ENCODE measurements at places on chromosomes 1 and 21.

- peaks cover 34% of the 10 kb centered on the region for H3K36me3 ChIP-seq
- H3K27me3 ChIP-seq: no peaks in the 10 kb centered on the region
- H3K4me1 ChIP-seq: peaks cover 5% of the 10 kb centered on the region
- H3K27ac ChIP-seq: no peak overlapping the region
These were observed 9.7 kb upstream of the MYBPHL start for GRCh38 chr1:109316506-109316905.

DNA sequence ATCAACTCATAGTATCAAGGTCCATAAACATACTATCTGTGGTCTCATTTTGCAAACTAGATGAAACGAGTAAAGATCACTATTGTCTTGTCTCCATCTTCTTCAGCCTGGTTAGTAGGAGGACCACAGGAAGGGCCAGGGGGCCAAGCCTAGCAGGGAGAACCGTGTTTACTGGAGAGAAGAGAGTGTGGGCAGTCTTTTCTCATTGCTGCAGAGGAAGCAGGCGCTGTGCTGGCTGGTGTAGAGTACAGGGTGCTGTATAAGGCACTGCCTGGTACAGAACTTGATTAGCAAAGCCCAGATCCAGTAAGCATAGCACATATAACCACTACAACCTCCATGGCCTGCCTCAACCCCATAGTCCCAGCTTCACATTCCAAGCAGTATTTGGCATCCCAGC lies 10.0 kb upstream of the B4GALT3 start:
- no peak overlapping the region for H3K4me3 ChIP-seq
- no peaks in the 10 kb centered on the region for H3K27me3 ChIP-seq
- no peak overlapping the region for H3K27ac ChIP-seq
- H3K4me1 ChIP-seq: no peaks in the 10 kb centered on the region
- no peaks in the 10 kb centered on the region for H3K36me3 ChIP-seq
- no peak for DNase-seq

GRCh38 chr21:33948096-33948950 lies 32.7 kb upstream of the ATP5PO start:
- no peak overlapping the region for H3K4me3 ChIP-seq
- H3K36me3 ChIP-seq: no peaks in the 10 kb centered on the region
- H3K4me1 ChIP-seq: peaks cover 14% of the 10 kb centered on the region
- peak; percentile 82 for DNase-seq
- H3K27me3 ChIP-seq: no peaks in the 10 kb centered on the region

GRCh38 chr1:156445789-156446263 lies 54.7 kb downstream of the MEF2D start:
- peaks cover 36% of the 10 kb centered on the region for H3K27me3 ChIP-seq
- H3K36me3 ChIP-seq: no peaks in the 10 kb centered on the region
- H3K4me1 ChIP-seq: no peaks in the 10 kb centered on the region

DNA sequence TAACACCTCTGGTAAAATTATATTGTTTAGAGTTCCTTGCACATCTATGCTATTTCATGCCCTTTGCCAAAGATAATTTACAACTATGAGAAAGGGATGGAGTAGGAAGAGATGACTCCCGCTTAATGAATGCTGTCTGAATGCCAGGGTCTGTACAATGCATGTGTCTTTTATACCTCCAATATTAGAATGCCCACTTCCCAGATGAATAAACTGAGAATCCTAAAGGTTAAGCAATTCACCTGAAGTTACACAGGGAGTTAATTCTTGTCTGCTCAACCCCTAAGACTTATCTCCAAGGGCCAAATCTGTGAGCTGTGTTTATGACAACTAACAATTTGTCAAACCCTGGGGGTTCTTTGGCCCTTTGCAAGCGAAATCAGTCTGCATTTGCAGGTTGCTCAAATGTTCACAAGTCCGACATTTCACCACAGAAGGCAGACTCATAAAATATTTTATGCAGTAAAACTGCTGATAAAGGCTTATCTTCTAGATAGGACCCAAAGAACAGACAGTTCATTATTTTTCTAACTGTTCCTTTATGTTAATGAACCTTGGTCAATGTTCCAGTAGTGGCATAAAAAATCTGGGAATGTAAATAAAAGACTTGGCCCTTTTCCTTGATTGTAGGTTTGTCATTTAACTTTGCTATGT lies 50.2 kb upstream of the ATP1A1 start:
- DNase-seq: no peak
- H3K36me3 ChIP-seq: no peaks in the 10 kb centered on the region
- peaks cover 47% of the 10 kb centered on the region for H3K4me1 ChIP-seq
- no peaks in the 10 kb centered on the region for H3K27me3 ChIP-seq
- no peak overlapping the region for H3K27ac ChIP-seq

GRCh38 chr1:31753707-31754349 lies 10.3 kb downstream of the ADGRB2 start:
- H3K4me1 ChIP-seq: peaks cover 67% of the 10 kb centered on the region
- no peaks in the 10 kb centered on the region for H3K36me3 ChIP-seq
- no peak overlapping the region for H3K4me3 ChIP-seq
- DNase-seq: no peak
- no peaks in the 10 kb centered on the region for H3K27me3 ChIP-seq

DNA sequence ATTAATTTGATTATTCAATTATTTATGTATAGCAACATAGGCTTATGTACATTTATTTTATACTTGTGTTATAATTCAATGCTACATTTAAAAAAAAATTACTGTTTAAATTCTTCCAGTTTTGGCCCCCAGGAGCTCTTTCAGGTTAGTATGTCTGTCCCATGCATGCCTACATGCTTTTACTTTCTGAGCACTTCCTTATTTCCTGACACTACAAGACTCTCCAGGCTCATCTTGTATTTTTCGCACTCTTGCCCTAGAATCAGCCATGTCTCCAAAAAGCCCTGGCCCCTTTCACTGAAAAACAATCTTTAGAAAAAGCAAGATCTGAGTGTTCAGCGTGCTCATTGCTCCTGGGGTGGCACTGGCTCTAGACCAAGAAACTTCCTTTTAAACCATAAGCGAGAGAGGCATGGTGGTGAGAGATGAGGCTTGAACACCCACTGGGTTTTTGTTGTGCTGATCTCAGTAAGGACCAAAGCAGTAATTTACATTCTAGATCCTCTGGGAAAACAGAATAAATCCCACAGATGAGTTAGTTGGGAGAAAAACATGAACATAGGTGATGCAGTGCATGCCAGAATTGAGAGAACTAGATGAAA lies 95.0 kb downstream of the SLC30A10 start:
- no peaks in the 10 kb centered on the region for H3K36me3 ChIP-seq
- no peaks in the 10 kb centered on the region for H3K27me3 ChIP-seq
- DNase-seq: no peak
- H3K27ac ChIP-seq: no peak overlapping the region
- H3K4me1 ChIP-seq: no peaks in the 10 kb centered on the region

- peaks cover 27% of the 10 kb centered on the region for H3K27me3 ChIP-seq
- DNase-seq: no peak
These were observed 9.8 kb downstream of the TNFRSF18 start for GRCh38 chr1:1196431-1197187.

GRCh38 chr1:52679048-52679447 lies 19.1 kb downstream of the COA7 start:
- H3K4me3 ChIP-seq: no peak overlapping the region
- H3K36me3 ChIP-seq: no peaks in the 10 kb centered on the region
- H3K4me1 ChIP-seq: peaks cover 10% of the 10 kb centered on the region
- no peaks in the 10 kb centered on the region for H3K27me3 ChIP-seq

GRCh38 chr1:204348722-204349121 lies 11.0 kb downstream of the PLEKHA6 start:
- H3K27ac ChIP-seq: peak overlapping the region; percentile 63
- H3K4me3 ChIP-seq: no peak overlapping the region
- H3K36me3 ChIP-seq: no peaks in the 10 kb centered on the region
- no peaks in the 10 kb centered on the region for H3K27me3 ChIP-seq
- H3K4me1 ChIP-seq: peaks cover 57% of the 10 kb centered on the region
- peak; percentile 90 for DNase-seq

- H3K36me3 ChIP-seq: no peaks in the 10 kb centered on the region
- peaks cover 66% of the 10 kb centered on the region for H3K27me3 ChIP-seq
- peaks cover 32% of the 10 kb centered on the region for H3K4me1 ChIP-seq
- no peak overlapping the region for H3K4me3 ChIP-seq
- DNase-seq: no peak
These were observed 2.5 kb upstream of the TSPEAR start for GRCh38 chr21:44713846-44714245.

- H3K27me3 ChIP-seq: no peaks in the 10 kb centered on the region
- no peaks in the 10 kb centered on the region for H3K36me3 ChIP-seq
- peak; percentile 9 for DNase-seq
- H3K4me1 ChIP-seq: peaks cover 10% of the 10 kb centered on the region
- H3K27ac ChIP-seq: no peak overlapping the region
These were observed 775 bp downstream of the TMEM125 start for GRCh38 chr1:43270421-43271095.

DNA sequence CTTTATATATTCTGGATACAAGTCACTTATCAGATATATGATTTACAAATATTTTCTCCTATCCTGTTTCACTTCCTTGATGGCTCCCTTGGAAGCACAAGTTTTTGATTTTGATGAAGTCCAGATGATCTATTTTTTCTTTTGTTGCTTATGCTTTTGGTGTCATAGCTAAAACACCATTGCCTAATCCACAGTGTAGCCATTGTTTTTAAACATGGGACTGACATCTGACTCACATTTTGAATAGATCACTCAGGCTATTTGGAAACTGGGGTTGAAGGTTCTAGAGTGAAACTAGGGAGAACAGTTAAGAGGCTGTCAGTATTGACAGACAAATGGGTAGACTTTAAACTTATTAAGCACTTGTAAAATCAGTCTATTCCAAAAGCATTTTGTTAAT lies 16.6 kb downstream of the AK4 start:
- DNase-seq: no peak
- H3K27me3 ChIP-seq: no peaks in the 10 kb centered on the region
- no peaks in the 10 kb centered on the region for H3K36me3 ChIP-seq
- H3K4me1 ChIP-seq: peaks cover 13% of the 10 kb centered on the region
- no peak overlapping the region for H3K4me3 ChIP-seq

GRCh38 chr1:94807742-94808491 lies 12.2 kb upstream of the SLC44A3 start:
- H3K4me3 ChIP-seq: no peak overlapping the region
- DNase-seq: no peak
- H3K4me1 ChIP-seq: peaks cover 14% of the 10 kb centered on the region
- H3K27me3 ChIP-seq: no peaks in the 10 kb centered on the region

GRCh38 chr21:46118316-46119143 lies 20.6 kb downstream of the COL6A2 start:
- H3K36me3 ChIP-seq: peaks cover 3% of the 10 kb centered on the region
- no peak for DNase-seq
- H3K27ac ChIP-seq: no peak overlapping the region
- H3K4me3 ChIP-seq: no peak overlapping the region

GRCh38 chr1:231982871-231983587 lies 356.4 kb downstream of the DISC1 start:
- DNase-seq: no peak
- peaks cover 19% of the 10 kb centered on the region for H3K4me1 ChIP-seq
- no peaks in the 10 kb centered on the region for H3K27me3 ChIP-seq
- H3K27ac ChIP-seq: no peak overlapping the region
- no peaks in the 10 kb centered on the region for H3K36me3 ChIP-seq

- no peak overlapping the region for H3K27ac ChIP-seq
These were observed 49.3 kb downstream of the PTGFR start for GRCh38 chr1:78540048-78540447.

GRCh38 chr1:6991266-6991665 lies 206.0 kb downstream of the CAMTA1 start:
- no peak overlapping the region for H3K4me3 ChIP-seq
- H3K36me3 ChIP-seq: no peaks in the 10 kb centered on the region
- H3K27ac ChIP-seq: no peak overlapping the region
- DNase-seq: peak; percentile 71

DNA sequence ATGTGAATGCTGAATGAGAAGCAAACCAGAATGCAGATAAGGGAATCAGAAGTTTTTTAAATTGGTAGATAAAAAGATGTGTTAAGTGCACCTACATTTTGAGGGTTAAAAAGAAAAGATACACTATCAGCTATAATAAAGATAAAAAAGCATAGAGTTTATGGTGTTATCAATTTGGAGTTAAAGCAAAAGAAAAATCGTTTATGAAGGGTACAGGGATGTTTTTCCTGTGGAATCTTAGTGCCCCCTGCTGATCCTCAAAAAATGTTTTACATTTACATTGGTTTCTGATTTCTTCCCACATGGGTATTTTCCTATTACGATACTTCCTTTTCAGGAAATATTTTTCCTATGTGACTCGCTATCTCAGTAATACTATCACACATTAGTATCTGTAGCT lies 293.5 kb downstream of the MRPL39 start:
- H3K4me1 ChIP-seq: no peaks in the 10 kb centered on the region
- no peak overlapping the region for H3K27ac ChIP-seq
- peak; percentile 11 for DNase-seq
- H3K4me3 ChIP-seq: no peak overlapping the region

- H3K27ac ChIP-seq: no peak overlapping the region
- no peak overlapping the region for H3K4me3 ChIP-seq
- no peaks in the 10 kb centered on the region for H3K36me3 ChIP-seq
These were observed 63.7 kb downstream of the EDARADD start for GRCh38 chr1:236457775-236458174.

DNA sequence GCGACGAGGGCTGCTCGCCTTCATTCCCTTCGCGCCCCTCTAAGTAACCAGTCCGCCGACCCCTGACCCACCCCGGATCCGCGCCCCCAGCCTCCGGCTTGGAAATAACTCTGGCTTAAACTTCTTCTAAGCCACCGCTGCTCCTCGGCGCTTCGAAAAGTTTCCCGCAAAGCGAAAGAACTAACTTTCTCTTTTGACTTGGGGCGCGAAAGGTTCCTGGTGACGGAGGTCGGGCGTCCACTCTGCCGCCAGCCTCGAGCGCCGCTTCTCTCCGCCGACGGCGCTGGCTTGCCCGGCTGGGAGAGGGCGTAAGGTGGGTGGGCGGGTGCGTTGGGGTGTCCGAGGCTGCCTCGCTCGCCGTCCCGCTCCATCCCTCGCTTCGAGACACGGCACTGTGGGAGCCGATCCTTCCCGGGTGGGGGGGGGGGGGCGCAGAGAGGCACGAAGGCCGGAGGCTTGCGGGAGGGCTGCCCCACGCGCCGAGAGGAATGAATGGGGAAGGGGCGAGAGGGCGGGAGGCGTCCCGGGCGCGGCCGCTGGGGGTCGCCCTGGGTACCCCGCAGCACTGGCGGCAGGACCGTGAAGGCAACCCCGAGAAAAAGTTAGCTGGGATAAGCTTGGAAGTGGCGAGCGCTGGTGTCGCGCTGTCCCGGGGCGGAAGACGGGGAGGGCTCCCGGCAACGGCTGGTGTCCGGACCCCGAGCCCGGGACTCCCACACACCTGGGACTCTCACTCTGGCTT lies 569 bp downstream of the ATF3 start:
- peak; percentile 81 for DNase-seq
- no peaks in the 10 kb centered on the region for H3K36me3 ChIP-seq
- H3K4me1 ChIP-seq: peaks cover 9% of the 10 kb centered on the region
- peaks cover 39% of the 10 kb centered on the region for H3K27me3 ChIP-seq
- H3K27ac ChIP-seq: peak overlapping the region; percentile 97

GRCh38 chr21:17732306-17732705 lies 86.8 kb downstream of the C21orf91 start:
- no peaks in the 10 kb centered on the region for H3K36me3 ChIP-seq
- no peak for DNase-seq
- H3K27me3 ChIP-seq: no peaks in the 10 kb centered on the region

- H3K27me3 ChIP-seq: no peaks in the 10 kb centered on the region
- H3K27ac ChIP-seq: no peak overlapping the region
- H3K4me1 ChIP-seq: peaks cover 9% of the 10 kb centered on the region
- no peaks in the 10 kb centered on the region for H3K36me3 ChIP-seq
These were observed 141.7 kb upstream of the HOOK1 start for GRCh38 chr1:59672851-59673572.

GRCh38 chr1:201374364-201374763 lies 3.1 kb downstream of the TNNT2 start:
- H3K4me1 ChIP-seq: peaks cover 54% of the 10 kb centered on the region
- H3K27ac ChIP-seq: peak overlapping the region; percentile 98
- H3K36me3 ChIP-seq: peaks cover 49% of the 10 kb centered on the region
- H3K4me3 ChIP-seq: peak overlapping the region; percentile 80

GRCh38 chr1:173616859-173617258 lies 14.0 kb upstream of the SLC9C2 start:
- no peak for DNase-seq
- H3K4me1 ChIP-seq: no peaks in the 10 kb centered on the region

Data from cardiac muscle cell (in vitro differentiated cells and primary cell).